Right kidney (tissue), 9 donors: ENCODE measurements at places on chromosomes 11 and 22.
A peak's percentile ranks its signal among the peaks of the same experiment; 100 is the strongest.

DNA sequence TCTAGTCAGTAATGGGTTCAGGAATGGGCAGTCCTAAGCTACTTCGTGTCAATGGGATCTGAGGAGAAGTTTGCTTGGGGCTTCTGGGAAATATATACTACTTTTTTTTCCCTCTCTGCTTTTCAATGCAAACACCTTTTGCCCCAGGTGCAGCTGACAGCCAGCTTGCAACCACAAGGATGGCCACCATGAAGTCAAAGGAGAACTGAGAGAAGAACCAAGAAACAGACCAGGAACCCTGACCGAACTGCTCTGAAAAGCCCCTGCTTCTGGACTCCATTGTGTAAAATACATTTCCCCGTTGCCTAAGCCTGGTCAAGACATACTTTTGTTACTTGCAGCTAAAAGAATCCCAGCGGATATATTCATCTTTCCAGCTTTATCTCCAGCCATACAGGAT is 20.1 kb upstream of the CD44 start:
- DNase-seq, result no peak

DNA sequence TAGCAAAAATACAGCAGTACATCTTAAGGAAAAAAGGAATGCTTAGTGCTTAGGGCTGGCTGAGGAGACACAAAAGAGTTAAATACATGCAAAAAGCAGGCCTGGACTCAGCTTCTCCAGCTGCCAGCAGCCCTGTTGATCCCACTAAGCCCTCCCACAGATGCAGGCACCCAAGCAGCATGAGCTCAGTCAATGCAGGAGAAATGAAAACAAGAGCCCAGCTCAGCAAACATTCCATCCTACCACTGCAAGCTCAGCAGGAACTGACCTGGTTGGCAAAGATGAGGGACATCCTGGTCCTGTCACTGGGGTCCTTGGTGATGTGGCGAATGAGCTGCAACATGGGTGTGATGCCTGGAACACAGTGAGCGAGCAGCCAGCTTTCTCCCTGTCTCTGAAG is 5.8 kb downstream of the CYB5R2 start:
- DNase-seq, result no peak

DNA sequence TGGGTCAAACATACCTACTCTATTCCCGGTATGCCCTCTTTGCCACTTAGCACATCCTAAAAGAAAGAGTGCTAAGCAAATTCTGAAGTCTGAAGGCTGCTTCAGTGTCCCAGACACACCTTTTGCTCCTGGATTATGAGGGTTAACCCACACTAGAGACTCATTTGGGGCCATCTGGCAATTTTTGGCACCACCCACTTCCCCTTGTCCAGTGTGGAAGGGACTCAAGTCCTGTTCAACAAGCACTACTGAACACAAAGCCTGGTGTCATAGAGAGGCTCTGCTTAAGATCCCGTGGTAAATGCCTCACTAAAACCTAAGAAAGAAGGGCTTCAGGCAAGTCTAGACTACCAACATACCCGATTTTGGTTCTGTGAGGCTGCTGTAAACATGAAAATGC is 85.8 kb downstream of the SERGEF start:
- DNase-seq, result no peak

- DNase-seq, result peak; percentile 31
These were observed 83.1 kb downstream of the PTPRJ start for GRCh38 chr11:48063424-48063978.

DNA sequence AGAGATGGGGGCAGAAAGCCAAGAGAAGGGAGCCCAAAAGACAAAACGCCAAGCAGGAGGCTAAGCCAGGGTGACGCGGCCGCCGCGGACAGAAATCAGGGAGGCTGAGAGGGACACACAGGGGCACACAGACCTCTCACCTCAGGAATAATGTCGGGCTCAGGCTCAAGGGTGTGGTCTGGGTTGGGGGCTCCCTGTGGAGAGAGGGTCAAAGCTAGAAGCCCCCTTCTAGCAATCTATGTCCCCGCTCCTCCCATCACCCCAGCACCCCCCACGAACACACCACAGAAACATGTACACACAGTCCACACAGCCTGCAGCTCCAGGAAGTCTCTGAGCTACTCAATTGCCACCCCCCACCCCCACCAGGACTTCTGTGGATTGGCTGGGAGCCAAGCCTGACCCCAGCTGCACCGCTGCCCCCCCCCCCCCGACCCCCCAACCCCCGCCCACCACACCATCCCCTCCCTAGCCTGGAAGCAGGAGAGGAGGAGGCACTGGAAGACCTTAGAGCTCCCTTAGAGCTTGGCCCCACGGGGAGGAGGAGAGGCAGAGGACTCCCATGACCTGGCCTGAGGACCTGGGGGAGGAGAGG is 6.9 kb downstream of the BCL9L start:
- peak; percentile 64 for DNase-seq

DNA sequence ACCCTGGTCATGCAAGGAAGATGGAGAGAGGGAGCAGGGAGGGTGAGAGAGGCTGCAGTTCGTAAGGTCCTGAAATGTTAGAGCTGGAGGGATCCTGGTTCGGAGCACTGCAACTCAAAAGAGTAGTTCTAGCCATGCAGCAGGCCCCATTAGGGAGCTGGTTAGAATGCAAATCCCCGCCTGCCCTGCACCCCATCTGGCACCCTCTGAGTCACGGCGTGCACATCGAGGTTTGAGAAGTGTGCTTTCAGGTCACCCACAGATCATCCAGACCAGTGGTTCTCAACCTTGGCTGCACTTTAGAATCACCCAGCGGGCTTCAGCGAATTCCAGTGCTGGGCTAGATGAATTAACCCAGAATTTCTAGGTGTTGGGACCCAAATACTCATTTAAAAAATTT is 48.2 kb downstream of the ST3GAL4 start:
- DNase-seq, result no peak

GRCh38 chr11:119612814-119613213 is 116.2 kb downstream of the NECTIN1 start:
- no peak for DNase-seq

DNA sequence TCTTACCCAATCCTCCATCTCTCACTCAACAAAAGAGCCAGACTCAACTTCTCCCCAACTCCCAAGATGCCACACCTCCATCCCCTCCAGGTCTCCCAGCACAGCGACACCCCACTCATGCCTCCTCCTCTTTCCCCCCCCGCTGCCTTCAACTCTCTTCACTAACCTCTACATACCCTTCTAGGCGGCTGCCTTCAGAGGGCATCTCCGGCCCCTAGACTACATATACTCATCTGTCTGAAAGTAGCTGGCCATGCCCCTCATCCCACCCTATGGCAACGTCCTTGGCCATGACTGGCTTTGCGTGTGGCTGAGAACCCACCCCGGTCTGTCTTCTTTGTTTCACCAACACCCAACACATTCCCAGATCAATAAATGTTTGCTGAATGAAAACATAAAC is 81.7 kb upstream of the TMEM45B start:
- no peak for DNase-seq

- no peak for DNase-seq
These were observed 20.4 kb downstream of the FAM168A start for GRCh38 chr11:73577496-73577917.

DNA sequence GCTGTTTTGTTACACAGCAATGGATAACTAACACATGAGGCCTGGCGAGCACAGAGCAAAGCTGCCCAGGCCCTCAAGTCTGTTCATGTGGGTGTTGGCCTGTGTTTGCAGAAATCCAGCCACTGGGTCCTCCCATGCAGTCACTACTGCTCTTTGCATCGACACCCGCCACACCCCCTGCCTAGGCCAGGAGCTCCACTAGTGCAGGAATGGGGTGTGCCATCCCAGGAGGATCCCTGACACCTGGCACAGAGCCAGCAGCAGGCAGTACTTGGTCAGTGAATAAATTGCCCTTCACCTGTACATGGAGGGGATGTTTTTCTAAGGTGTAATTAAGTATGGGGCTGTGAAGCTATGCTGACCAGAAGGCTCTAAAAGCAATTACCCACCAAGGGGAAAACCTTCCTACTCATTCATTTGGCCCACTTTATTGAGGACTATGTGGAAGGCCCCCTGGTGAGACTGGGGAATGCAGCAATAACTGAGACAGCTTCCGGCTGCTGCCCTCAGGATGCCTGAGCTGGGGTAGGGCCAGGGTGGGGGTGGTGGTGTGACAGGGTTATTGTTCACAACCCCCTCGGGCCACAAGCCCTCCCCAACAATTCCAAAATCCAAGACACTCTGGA is 160.8 kb downstream of the CRYBB2 start:
- no peak for DNase-seq
